ENCODE measurements at places on chromosomes 16 and 17. TPM values are rescaled to one million over a fixed set of nuclear protein-coding genes. Genes with fewer than 3 reads are reported as not detected.

The TUBD1 gene
- 10.3 TPM for total RNA-seq

The NOG gene
- total RNA-seq: 2.3 TPM

The ZFPM1 gene
- total RNA-seq: 12.8 TPM

The USP10 gene
- 82.6 TPM for total RNA-seq

The CNTNAP1 gene
- total RNA-seq: 1.5 TPM

The SPATA32 gene
- 0.43 TPM for total RNA-seq
